ENCODE measurements at places on chromosomes 12 and 14. TPM values are rescaled to one million over a fixed set of nuclear protein-coding genes. Genes with fewer than 3 reads are reported as not detected.

Gene UBC
- polyA plus RNA-seq: 904 TPM

Gene NR4A1
- polyA plus RNA-seq: 2.1 TPM

Gene BDKRB1
- polyA plus RNA-seq: not detected

Gene RECQL
- 123 TPM for polyA plus RNA-seq

Gene RD3L
- polyA plus RNA-seq: not detected

Gene KIF26A
- polyA plus RNA-seq: not detected

Gene DACT1
- 0.13 TPM for polyA plus RNA-seq
